ENCODE measurements at places on chromosomes 1 and 21.

- no peak for DNase-seq
Measured at GRCh38 chr1:161305867-161306519, 3.8 kb downstream of the MPZ start.

- peak; percentile 91 for DNase-seq
Measured at GRCh38 chr1:33470495-33471012, 1.9 kb upstream of the ZSCAN20 start.

DNA sequence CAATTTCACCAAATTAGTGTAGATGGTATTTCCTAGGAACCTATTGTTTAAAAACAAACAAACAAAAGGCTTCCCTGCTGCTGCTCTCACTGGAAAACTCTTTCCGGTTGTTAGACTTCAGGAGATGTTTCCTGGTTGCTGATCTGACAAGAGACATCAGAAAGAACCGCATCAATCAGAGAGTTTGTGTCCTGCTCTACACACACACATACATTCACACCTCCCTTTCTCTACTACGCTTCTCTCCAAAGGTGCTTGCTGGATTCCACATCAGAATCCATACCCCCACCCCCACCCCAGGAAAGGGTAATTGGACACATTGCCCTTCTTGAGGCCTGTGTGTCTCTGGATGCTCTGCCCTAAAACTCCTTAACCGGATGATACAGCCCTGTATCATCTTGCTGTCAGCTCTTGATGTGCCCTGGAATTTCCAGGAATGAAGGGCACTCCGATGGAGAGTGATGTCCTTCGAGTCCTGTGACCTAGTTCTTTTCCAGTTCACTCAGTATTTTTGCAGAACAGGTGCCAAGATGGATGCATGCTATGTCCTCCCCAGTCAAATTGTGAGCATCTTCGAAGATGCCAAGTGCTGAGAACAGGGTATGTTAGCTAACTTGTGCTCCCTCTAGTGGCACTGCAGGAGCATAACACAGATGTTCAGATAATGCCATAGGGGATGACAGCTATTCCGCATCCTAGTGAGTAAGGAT, 113.7 kb upstream of the SLC35F3 start:
- peak; percentile 47 for DNase-seq

GRCh38 chr21:39658066-39658465, 45.3 kb downstream of the B3GALT5 start:
- no peak for DNase-seq

DNA sequence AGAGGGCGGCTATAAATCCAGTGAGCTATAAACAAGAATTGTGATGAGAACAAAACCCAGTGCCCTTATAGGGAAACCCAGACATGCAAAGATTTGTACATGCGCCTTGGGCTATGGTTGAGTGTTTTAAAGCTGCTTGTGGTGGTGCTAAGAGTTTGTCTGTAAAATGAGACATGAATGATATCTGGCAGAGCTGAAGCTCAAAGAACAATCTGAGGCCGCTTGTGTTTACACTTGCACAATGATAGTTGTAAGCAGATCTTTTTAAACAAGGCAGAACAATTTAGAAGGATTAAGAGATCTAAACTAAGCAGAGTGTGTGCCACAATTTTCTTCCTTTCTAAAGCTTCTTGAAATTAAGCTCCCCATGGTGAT, 80.4 kb upstream of the ADAMTS5 start:
- DNase-seq = no peak

DNA sequence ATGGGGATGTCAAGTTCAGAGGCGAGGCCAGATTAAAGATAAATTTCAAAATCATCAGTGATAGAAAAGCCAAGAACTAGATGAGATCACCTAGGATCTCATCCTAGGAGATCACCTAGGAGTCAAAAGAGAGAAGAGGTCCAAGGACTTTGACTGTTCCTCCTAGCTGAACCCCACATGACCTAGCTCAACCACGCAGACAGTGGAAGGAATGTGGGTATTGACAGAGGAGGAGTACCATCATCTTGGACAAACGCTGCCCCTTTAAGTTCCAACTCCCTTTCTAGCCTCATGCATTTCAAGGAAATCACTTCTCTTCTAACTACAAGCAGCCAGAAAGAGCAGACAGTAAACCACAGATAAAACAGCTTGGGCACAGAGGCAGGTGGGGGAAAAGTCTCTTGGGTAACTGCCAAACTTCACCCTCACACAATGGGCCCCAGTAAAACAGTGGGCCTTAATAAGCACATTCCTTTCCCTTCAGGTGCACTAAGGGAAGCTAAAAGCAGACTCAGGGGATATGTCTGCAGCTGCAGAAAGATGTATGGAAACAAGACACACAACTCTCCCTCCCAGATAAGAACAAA, 12.5 kb upstream of the FAM76A start:
- no peak for DNase-seq

- no peak for DNase-seq
Measured at GRCh38 chr1:227299241-227299627, 19.1 kb downstream of the CDC42BPA start.

DNA sequence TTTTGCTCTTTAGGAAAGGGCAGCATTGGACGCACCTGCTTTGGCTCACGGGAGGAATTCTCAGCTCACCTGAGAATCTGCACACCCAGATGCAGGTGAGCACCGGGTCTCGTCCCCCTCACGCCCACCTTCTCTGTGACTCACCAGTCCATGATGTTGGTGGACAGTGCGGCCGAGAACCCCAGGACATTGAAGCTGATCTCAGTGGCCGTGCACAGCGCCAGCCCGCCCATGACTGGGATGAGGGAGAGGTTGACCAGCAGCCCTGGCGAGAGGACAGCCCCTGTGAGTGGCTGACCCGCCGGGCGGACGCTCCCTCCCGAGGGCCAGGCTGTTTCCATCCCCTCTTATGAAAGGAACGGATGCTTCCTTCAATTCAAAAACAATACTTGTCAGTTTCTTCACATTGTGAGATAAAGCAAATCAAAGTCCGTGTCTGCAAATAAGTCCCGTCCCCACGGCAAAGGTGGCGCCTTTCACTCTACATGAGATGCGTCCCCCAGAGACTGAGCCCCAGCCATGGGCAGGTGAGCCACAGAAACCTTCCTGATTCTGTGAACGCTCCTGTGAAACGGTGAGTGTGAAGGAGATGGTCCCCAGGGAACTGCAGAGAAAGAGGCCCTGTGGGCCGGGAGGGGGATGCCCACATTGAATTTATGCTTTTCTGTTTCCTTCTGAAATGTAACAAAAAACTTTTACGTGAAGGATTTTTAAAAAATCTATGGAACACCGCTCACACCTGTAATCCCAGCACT, 12.7 kb upstream of the CDK11B start:
- no peak for DNase-seq

GRCh38 chr1:21882721-21883415, 54.2 kb downstream of the HSPG2 start:
- no peak for DNase-seq

- DNase-seq = peak; percentile 75
Measured at GRCh38 chr1:74729741-74730478, 2.9 kb downstream of the CRYZ start.

- no peak for DNase-seq
Measured at GRCh38 chr1:230465691-230466090, 39.6 kb upstream of the PGBD5 start.

GRCh38 chr1:25204797-25205480, 27.4 kb downstream of the SYF2 start:
- peak; percentile 41 for DNase-seq

- no peak for DNase-seq
Measured at GRCh38 chr1:74480068-74480467, 32.3 kb downstream of the LRRC53 start.

- no peak for DNase-seq
Measured at GRCh38 chr1:218895064-218895587, 278.6 kb upstream of the LYPLAL1 start.

DNA sequence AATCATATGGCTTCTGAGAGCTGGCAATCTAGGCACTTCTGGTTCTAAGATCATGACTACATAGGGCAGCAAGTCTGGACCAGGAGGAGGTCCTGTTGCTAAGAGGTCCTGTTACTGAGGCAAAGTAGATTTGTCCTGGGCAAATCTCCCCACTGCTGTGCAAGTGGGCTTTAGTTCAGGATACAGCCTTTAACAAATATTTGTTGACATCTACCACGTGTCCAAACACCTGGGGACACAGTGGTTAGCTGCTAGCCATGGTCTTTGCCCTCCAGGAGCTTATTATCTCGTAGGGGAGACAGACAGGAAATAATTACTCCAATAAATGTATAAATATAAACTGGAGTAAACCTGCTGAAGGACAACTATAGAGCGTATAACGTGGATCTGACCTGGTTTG, 3.2 kb downstream of the CGN start:
- DNase-seq = no peak

DNA sequence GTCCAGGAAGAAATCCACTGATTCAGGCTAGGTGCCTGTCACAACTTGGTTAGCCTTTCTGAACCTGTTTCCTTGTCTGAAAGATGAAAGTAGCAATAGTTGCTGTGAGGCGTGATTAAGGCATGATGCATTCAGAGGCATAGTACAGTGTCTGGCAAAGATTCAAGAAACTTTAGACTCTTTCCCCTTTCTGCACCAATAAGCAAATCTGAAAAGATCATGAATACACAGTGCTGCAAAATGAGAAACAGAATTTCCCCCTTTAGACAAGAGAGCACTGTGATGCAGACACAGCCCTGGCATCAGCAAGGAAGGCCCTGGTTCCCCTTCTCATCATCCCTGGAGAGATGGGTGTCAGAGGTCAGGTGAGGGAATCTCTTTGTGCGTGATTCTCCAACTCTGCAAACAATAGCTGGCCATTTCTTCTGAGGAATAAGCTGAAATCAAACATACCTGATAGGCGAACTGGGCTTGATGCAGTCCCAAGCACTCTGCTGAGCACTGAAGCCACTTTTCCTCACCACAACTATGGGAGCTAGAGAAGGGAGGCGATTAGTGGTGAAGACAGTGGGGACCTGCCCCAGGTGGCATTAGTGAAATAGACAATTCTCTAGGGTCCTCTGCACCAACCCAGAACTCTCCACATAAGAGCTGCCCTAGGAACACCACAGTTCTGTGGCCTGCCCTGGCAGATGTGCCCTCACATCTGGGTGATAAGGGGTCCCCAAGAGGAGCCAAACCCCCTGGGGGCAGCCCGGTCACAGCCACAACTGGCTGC, 41.7 kb downstream of the ITPKB start:
- peak; percentile 71 for DNase-seq

GRCh38 chr1:180150982-180151381, 3.7 kb upstream of the QSOX1 start:
- DNase-seq = peak; percentile 74

- DNase-seq = no peak
Measured at GRCh38 chr1:53627031-53627430, 111.9 kb downstream of the GLIS1 start.

DNA sequence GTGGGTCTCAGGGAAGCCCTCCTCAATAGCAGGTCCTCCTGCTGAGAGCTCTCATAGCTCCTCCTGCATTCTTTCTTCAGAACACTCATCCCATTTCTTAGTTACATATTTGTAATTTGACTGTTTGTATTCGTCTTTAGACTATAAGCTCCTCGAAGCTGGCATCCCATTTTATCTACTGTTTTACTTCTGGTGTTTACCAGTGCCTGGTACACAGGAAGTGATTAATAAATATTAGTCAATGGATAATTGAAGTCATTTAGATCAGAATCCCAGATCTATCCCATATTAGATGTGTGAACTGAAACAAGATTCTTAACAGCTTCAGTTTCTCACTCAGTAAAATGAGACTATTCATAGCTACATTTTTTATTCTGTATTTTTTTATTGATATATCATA, 88.7 kb downstream of the PLPP3 start:
- DNase-seq = no peak

GRCh38 chr1:222788402-222789156, 26.3 kb upstream of the DISP1 start:
- no peak for DNase-seq

DNA sequence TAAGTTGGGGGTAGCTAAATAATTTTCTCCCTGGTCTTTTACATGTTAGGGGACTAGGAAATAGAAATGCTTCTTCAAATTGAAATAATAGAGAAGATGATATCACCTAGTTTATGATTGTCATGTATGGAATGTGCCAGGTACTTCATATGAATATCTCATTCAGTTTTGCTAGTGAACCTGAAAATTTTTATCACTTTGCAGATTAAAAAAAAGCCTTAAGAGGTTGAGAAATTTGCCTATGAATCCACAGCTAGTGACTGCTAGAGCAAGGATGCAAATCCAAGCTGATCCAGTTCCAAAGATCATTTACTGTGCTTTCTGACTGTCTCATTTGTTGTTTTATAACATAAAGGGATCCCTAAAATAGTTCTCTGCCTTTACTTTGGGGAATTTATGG, 24.7 kb downstream of the RNF2 start:
- no peak for DNase-seq

DNA sequence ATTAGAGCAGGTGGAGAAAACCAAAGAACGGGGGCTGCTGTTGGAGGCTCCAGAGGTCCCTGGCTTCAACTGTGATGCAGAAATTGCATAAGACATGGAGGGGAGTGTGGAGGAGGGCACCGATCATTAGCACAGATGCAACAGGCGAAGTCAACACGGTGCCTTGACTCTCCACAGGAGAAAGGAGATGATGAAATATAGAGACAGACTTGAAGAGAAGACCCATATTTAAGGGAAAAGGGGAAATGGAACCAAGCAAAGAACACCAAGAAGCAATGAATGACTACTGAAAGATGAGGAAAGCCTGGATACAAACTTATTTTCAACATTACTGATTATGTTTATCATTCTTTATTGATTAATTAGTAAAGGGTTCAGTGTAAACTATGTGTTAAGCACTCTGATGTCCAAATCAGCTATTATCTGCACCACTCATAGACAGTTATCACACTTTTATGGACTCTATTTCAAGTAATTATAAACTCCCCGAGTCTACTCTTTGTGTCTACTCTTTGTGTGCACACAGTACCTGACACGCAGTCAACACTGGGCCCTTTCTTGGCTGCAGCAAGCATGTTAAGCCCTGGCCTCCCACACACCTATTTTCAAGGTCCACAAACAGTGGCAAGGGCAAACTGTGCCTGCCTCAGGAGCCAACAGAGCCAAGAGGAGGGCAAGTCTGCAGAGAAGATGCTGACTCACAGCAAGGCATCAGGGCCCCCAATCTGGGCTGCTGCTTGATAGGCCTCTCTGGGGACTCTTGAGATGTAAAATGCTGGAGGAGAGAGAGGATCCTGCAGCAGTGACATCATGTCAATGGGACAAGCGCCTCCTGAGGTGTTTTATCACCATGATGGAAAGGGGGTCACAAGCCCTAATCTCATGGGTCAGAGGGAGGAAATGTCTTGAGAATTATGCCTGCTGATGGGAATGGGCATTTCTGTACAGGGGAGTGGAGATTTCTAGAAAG, 17.6 kb downstream of the PCNX2 start:
- no peak for DNase-seq

DNA sequence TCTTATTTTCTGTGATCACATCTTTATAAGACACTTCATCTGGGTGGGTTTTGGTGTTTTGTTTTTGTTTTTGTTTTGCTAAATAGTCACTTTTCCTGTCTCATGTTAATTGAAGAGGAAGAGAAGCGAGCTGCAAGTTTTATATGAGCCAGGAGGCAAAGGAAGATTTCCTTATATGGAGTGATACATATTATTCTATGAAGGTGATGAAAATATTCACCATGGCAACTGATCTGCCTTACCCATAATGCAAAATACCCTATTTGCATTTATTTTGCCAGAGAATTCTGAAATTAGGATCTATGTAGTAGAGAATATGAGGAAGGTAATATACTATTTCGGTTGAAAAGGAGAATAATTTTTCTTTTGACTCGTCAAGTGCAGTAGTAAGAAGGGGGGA, 13.9 kb downstream of the CXADR start:
- no peak for DNase-seq

- no peak for DNase-seq
Measured at GRCh38 chr1:1356796-1357401, 1.5 kb downstream of the MXRA8 start.

GRCh38 chr1:67629370-67630075, 55.5 kb upstream of the GADD45A start:
- DNase-seq = peak; percentile 62

GRCh38 chr1:212556822-212557549, 51.6 kb upstream of the ATF3 start:
- DNase-seq = no peak

Measured in HT1080 (cell line).